ENCODE measurements at places on chromosomes 7 and 10.

DNA sequence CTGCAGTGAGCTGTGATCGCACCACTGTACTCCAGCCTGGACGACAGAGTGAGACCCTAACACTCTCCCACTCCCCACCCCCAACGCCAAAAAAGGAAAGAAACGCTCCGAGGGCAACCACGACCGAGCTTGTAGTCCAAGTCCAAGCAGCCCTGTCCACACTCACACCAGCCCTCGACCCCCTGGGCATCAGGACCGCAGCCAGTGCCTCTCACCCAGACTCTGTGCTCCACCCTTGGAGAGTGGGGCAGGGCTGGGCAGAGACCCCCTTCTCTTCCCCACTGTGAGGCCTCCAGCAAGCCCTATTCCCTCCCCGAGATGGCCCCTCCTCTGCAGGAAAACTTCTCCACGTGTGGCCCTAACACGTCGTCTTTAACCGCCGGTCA is 82.6 kb downstream of the FOXL3 start:
- peaks cover 70% of the 10 kb centered on the region for H3K4me1 ChIP-seq
- peak overlapping the region; percentile 9 for H3K4me3 ChIP-seq
- no peaks in the 10 kb centered on the region for H3K36me3 ChIP-seq
- H3K27me3 ChIP-seq, result no peaks in the 10 kb centered on the region
- DNase-seq, result no peak
- peak overlapping the region; percentile 99 for H3K27ac ChIP-seq

DNA sequence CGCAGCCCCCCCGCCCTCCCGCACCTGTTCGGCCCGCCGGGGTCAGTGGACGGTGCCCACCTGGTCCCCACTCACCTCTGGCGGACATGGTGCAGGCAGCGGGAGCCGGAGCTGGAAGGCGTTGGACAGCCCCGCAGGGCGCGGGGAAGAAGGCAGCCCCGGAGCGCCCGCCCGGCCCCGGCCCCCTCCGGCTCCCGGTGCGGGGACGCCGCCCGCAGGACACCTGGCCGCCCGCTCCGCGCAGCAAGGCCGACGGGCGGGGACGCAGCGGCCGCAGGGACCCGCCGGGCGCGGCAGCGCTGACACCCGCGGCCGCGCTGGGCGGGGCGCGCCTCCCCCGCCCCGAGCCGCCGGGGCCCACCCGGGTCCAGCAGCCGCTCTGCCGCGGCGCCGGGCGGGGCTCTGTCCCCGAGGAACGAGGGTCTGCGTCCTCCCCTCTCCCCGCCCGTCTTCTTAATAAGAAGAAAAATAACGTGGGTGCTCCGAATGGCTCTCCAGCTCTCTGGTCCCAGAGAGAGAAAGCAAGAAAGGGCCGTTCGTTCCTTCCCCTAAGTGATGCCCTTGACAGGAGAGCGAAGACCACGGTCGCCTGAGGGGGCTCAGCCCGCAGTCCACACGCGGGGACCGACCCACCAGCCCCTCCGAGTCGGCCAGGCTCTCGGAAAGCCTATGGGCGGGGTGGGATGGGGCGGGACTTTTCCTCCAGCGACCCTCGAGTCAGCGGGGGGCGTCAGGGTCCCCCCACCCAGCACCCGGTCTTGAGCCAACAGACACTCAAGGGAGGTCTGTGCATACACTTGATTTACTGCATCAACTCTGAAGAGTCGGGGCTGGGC is 53.4 kb upstream of the FHIP2A start:
- H3K27ac ChIP-seq, result no peak overlapping the region
- peaks cover 15% of the 10 kb centered on the region for H3K4me1 ChIP-seq
- DNase-seq, result peak; percentile 29
- H3K4me3 ChIP-seq, result peak overlapping the region; percentile 57

- H3K36me3 ChIP-seq, result no peaks in the 10 kb centered on the region
- no peak for DNase-seq
Measured at GRCh38 chr7:33728873-33729551, 176.3 kb upstream of the BMPER start.

GRCh38 chr10:102777711-102778453 is 34.1 kb downstream of the WBP1L start:
- peaks cover 55% of the 10 kb centered on the region for H3K4me1 ChIP-seq
- DNase-seq, result peak; percentile 12
- peak overlapping the region; percentile 90 for H3K27ac ChIP-seq
- no peak overlapping the region for H3K4me3 ChIP-seq
- H3K36me3 ChIP-seq, result no peaks in the 10 kb centered on the region

GRCh38 chr10:6014241-6014761 is 37.0 kb upstream of the IL15RA start:
- H3K27ac ChIP-seq, result no peak overlapping the region
- H3K36me3 ChIP-seq, result no peaks in the 10 kb centered on the region
- no peak overlapping the region for H3K4me3 ChIP-seq
- H3K27me3 ChIP-seq, result no peaks in the 10 kb centered on the region
- H3K4me1 ChIP-seq, result no peaks in the 10 kb centered on the region

- H3K27ac ChIP-seq, result no peak overlapping the region
- no peak overlapping the region for H3K4me3 ChIP-seq
- no peaks in the 10 kb centered on the region for H3K27me3 ChIP-seq
- H3K36me3 ChIP-seq, result no peaks in the 10 kb centered on the region
- H3K4me1 ChIP-seq, result no peaks in the 10 kb centered on the region
- no peak for DNase-seq
Measured at GRCh38 chr7:15620491-15621185, 58.8 kb upstream of the AGMO start.

DNA sequence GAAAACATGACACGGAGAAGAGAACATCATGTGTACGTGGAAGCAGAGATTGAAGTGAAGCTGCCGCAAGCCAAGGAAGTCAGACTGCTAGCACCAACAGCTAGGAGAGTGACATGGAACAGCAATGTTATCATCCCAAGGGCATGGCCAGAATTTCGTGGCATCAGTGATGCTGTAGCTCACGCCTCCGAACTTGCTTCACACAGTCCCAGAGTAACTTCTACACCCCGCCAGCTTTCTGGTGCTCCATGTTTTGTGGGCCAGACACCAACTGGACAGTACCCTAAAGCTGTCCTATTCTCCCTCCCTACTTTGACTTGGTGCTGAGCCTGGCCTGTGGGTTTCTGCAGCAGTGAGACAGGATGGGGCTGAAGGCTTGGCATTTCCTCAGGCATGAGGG is 33.0 kb upstream of the EMX2 start:
- no peaks in the 10 kb centered on the region for H3K36me3 ChIP-seq
- no peaks in the 10 kb centered on the region for H3K27me3 ChIP-seq
- no peak overlapping the region for H3K4me3 ChIP-seq
- no peak overlapping the region for H3K27ac ChIP-seq
- no peak for DNase-seq
- H3K4me1 ChIP-seq, result peaks cover under 1% of the 10 kb centered on the region

DNA sequence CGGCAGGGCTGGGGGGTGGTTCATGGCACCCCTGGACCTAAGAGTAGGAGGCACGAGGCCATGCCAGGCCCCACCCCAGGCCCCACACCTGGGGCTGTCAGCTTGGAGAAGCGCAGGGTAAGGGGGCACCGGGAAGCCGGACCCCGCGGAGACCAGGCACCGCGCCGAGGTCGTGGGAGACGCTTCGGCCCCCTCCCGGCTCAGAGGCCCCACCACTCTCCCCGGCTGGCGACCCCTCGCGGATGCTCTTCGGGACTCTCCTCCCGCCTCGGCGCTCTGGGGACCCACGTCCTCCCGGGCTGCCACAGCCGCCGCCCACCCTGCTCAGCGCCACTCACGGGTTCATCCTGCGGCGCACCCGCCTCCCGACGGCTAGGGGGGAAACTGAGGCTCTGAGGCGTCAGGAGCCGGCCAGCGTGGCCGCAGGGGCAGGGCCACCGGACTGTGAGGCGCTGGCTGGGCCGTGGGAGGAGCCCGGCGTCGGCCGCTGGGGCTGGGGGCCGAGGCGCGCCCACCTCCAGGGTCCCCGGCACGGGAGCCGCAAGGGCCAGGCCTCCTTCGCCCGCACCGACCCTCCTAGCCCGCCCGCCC is 25.9 kb downstream of the PDGFA start:
- peak overlapping the region; percentile 30 for H3K27ac ChIP-seq
- H3K4me1 ChIP-seq, result peaks cover 11% of the 10 kb centered on the region
- H3K27me3 ChIP-seq, result no peaks in the 10 kb centered on the region
- no peak overlapping the region for H3K4me3 ChIP-seq
- DNase-seq, result no peak
- peaks cover 2% of the 10 kb centered on the region for H3K36me3 ChIP-seq

DNA sequence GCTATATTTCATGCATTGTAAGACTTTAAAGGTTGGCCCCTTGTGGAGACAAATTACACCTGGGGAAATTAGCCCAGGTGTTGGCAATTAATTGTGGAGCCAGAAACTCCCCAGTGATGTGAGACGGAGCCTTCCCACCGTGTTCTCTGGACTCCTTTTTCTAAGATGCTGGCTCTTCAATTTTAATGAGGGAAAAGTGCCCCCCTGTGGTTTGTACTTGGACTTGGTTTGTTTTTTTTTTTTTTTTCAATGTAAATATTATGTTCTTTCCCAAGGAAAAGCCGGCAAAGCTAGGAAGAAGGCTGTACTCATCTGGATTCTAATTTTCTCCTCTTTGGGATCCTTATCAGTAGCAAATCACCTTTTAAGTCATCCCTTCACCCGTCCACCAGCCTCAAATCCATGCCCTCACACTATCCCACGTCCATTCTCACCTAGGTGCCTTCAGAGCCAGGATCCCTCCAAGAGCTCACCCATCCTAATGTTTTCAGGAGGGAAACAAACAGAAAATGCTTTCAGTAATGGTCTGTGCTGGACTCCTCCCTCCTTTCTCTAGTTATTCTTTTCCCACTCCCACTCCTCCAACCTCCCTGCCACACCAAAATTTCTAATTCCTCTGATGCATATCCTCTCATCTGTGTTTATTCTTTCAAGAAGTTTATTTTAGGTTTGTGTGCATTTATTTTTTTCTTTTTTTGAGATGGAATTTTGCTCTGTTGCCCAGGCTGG is 20.4 kb upstream of the ST8SIA6 start:
- H3K36me3 ChIP-seq, result no peaks in the 10 kb centered on the region
- no peak for DNase-seq
- no peaks in the 10 kb centered on the region for H3K4me1 ChIP-seq
- no peak overlapping the region for H3K27ac ChIP-seq

- H3K36me3 ChIP-seq, result no peaks in the 10 kb centered on the region
- DNase-seq, result no peak
- H3K4me1 ChIP-seq, result no peaks in the 10 kb centered on the region
- no peak overlapping the region for H3K4me3 ChIP-seq
- no peaks in the 10 kb centered on the region for H3K27me3 ChIP-seq
- no peak overlapping the region for H3K27ac ChIP-seq
Measured at GRCh38 chr7:49520951-49521350, 252.5 kb upstream of the VWC2 start.

GRCh38 chr7:139749545-139749944 is 28.3 kb downstream of the HIPK2 start:
- DNase-seq, result no peak
- no peaks in the 10 kb centered on the region for H3K36me3 ChIP-seq
- no peak overlapping the region for H3K4me3 ChIP-seq
- H3K27ac ChIP-seq, result no peak overlapping the region
- no peaks in the 10 kb centered on the region for H3K27me3 ChIP-seq

- peaks cover 89% of the 10 kb centered on the region for H3K4me1 ChIP-seq
- DNase-seq, result no peak
- no peak overlapping the region for H3K4me3 ChIP-seq
- H3K27me3 ChIP-seq, result no peaks in the 10 kb centered on the region
- no peak overlapping the region for H3K27ac ChIP-seq
Measured at GRCh38 chr10:77285529-77286182, 352.0 kb downstream of the KCNMA1 start.

DNA sequence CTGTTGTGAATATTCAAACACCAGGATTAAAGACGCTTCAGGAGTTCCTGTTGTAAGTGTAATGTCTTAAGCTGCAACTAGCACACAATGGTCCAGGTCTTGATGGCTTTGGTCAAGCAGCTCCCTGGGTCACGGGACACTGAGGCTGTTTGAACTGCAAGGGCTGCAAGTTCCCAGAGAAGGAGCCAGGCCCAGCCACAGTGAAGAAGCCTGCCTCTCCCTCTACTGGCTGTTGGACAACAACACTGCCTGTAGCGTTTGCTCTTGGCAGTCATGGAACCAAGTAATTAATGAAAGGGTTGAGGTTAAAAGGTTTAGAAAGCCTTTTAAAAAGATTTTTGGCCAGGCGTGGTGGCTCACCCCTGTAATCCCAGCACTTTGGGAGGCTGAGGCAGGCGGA is 31.9 kb upstream of the GUSB start:
- no peak overlapping the region for H3K4me3 ChIP-seq
- no peaks in the 10 kb centered on the region for H3K36me3 ChIP-seq
- no peaks in the 10 kb centered on the region for H3K27me3 ChIP-seq
- peaks cover 4% of the 10 kb centered on the region for H3K4me1 ChIP-seq
- peak; percentile 67 for DNase-seq

DNA sequence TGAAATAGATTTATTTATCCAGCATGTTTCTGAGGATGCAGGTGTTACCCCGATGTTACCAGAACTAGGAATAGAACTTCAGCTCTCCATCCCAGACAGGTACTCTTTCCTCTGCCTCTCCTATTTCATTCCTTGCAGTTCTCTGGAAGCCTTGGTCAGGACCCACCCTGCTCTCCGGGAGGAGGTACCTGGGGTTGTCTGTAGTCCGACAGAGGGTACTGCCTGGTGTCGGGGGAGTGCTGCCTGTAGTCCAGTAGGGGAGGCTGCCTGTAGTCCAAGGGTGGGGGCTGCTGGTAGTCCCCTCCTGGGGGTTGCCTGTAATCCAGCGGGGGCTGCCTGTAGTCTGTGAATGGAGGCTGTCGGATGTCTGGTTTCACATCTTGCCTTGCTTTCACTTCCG is 328.4 kb downstream of the PHTF2 start:
- no peak for DNase-seq
- no peak overlapping the region for H3K4me3 ChIP-seq
- H3K27me3 ChIP-seq, result no peaks in the 10 kb centered on the region
- peaks cover 8% of the 10 kb centered on the region for H3K4me1 ChIP-seq
- no peaks in the 10 kb centered on the region for H3K36me3 ChIP-seq

DNA sequence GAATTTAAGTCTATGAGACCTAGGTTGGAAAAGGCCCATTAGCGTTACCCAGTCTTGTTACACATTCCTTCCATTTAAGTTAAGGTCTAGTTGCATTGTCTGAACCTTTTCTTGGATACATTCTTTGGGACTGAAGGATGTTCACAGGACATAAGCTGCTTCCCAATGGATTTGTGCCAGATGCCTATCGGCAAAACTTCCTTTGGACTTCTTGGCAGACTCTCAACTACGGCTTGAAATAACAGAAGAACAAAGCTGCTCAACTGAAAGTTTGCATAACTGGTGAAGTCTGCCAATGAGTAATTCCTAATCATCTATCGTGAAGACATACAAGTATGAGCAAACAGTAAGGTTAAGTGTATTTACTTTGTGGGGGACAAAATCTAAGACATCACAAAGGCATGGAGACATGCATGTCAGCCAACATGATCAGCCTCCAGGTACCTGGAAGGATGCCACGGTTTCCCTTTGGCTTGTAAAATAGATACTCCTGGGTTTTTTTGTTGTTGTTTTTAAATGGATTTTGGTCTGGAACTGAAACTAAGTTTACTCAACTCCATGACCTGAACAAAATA is 35.4 kb downstream of the MALSU1 start:
- no peaks in the 10 kb centered on the region for H3K27me3 ChIP-seq
